ENCODE measurements at places on chromosomes 6 and 20. TPM values are rescaled to one million over a fixed set of nuclear protein-coding genes. Genes with fewer than 3 reads are reported as not detected.

GRCh38 chr20:19783966-19784401 lies 25.9 kb downstream of the RIN2 start:
- DNase-seq = no peak

DNA sequence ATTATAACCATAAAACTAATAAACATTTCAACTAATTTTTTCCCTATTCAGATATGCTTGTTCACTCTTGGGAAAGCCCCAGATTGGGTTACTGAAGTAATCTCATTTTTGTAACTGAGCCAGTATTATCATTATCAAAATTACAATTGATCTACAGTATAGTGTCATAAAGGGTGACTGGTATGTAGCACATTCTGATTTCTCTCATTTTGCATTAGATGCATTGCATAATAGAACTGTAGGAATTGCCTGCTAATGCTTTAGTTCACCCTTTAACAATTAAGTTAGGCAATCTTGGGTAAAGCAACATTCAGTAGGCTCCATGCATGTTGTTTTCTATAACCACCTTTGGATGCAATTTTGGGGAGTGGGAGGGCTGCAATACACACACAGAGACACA lies 150.8 kb upstream of the FLRT3 start:
- no peak for DNase-seq

- DNase-seq = no peak
Observed at GRCh38 chr6:35165630-35166071, 24.5 kb upstream of the TCP11 start.

DNA sequence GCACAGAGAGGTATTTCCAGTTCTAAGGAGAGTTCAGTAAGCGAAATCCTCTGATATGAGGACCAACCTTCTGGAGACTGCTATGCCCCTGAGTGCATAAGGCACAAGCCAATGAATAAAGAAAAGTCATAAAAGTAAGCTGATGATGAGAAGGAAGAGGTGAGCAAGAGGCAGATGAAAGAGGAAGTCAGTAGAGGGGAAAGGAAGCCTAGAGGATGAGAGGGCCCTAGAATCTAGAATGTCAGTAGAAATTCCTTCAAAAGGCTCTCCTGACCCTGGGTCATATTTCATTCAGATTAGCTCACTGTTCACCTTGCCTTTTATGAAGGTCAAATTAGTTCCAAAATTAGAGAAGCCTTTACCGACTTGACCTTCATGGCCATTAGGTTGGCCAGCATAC lies 209.2 kb downstream of the CD83 start:
- DNase-seq = no peak

- DNase-seq = no peak
Observed at GRCh38 chr6:159969204-159969912, 476 bp downstream of the IGF2R start.

DNA sequence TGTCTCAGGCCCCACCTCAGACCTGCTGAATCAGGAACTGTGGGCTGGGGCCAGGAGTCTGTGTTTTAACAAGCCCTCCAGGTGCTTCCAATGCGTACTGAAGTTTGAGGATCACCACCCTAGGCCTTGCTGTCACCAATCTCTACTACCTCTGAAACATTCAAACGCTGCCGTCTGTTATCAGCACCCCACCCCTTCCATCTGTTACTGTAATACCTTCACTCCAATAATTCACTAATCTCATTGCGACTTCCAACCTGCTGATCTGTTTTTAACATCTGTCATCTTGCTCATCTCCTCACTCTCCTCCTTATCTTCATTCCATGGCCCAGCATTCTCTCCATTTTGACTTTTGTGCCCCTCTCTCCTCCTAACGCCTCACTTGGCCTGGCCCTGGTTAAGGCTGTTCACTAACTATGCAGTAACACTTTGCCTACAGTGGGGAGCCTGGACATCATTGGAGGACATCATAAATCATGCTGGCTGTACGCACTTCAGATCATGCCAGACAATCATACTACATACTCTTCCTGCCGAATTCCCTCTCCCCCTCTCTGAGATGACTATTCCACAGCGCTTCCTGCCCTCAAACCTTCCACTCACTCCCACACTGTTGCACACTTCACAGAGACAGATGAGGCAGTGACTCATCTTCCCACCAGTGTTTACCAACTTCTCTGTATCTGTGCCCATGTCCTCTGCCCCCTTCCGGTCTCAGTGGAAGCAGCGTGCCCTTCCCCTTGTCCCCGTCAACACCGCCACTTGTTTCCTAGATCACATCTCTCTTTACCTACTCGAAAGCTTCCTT lies 3.0 kb upstream of the GUCA1B start:
- DNase-seq = peak; percentile 27

- no peak for DNase-seq
Observed at GRCh38 chr20:48339986-48340882, 487.6 kb downstream of the PREX1 start.

DNA sequence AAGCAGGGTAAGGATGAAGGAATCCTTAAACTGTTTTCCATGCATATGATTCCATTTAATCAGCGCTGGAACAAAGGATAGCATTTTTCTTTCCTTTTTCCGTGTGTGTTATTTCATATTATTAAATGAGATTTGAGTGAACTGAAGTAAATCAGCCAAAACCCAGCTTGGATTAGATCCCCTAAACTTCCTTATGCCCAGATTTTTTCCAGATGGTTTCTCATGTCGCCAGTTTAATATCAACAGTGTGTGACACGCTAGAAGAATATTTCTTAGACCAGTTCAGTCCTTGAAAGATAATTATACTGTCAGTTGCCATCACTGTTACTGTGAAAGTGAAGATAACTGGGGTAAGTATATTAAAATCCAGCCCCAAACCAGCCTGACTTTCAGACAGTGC lies 1009.4 kb downstream of the KIF16B start:
- DNase-seq = no peak

DNA sequence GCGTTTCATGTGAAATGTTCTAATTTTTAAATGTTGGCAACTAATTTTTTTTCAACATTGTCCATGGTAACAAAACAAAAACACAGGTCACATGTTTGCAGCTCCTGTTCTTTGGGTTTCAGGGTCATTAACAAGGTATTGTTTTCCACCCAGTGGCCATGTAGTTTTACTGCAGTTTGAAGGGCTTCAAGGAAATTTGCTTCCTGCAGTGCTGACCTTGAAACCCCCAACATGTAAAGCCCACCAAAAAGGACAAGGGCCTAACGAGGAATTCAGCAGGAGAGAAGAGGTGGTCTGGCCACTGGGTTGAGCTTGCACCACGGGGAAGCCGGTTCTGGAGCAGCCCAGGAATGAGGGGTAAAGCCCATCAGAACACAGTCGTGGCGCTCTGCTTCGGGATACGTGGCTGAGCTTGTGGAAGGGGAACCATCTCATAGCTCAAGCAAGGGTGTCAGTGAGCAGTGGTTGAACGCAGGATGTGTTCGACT lies 13.9 kb upstream of the KLHL31 start:
- DNase-seq = no peak

GRCh38 chr6:15653581-15653980 lies 9.2 kb downstream of the DTNBP1 start:
- no peak for DNase-seq

GRCh38 chr6:20839630-20840029 lies 305.4 kb downstream of the CDKAL1 start:
- DNase-seq = no peak

- DNase-seq = no peak
Observed at GRCh38 chr20:36519012-36519719, 22.2 kb upstream of the MYL9 start.

DNA sequence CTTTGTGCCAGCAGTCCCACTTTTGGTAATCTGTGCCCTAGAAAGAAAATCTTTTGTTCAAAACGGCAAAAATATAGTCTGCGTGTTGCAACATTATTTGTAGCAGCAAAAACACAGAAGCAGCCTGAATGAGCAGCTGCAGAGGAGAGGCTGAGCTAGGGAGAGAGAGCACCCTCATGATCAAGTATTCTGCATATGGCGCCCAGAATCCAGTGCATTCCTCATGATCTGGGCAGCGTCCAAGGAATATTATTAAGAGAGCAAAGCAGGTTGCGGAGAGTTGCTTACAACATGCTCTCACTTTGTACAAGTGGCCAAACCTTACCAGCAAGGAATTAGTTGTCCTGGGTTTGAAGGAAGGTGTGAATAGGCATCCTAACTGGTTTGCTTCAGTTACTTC lies 25.9 kb downstream of the KIZ start:
- no peak for DNase-seq

GRCh38 chr6:169647637-169648036 lies 54.2 kb downstream of the WDR27 start:
- no peak for DNase-seq

Gene IGF2R
- 111 TPM for total RNA-seq

Gene RSPH4A
- 0.47 TPM for total RNA-seq

Gene NRN1
- total RNA-seq = 35.9 TPM

Gene FOXQ1
- total RNA-seq = not detected

Gene PTCHD4
- 0.72 TPM for total RNA-seq

Gene SLC12A5
- not detected for total RNA-seq

Gene CST8
- total RNA-seq = not detected

Measured in omental fat pad (tissue), 4 donors.